Stimulated activated CD4-positive, alpha-beta T cell treated with anti-CD3 and anti-CD28 coated beads, Interleukin-4, amount 100 ng/mL, for 24 hours (primary cell): ENCODE measurements at places on chromosomes 2 and 18.

GRCh38 chr18:68152770-68153169 lies 562.1 kb downstream of the TMX3 start:
- no peak for DNase-seq

DNA sequence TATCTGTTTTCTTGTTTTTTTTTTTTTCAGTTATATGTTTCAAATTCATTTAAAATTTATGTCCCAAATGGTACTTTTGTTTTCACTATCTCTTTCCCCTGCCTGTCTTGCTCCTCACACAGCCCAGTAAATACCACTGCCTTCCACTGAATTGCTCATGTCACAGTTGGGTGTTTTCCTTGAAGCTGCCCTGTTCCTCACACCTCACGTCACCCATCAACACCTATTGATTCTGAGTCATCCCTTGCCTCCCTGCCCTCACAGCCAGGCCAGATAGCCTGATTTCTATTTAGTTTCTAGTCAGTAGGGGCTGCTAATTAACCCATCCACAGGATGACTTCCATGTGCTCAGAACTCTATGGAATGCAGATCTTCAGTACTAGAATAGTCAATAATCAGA lies 25.3 kb downstream of the FSHR start:
- no peak for DNase-seq

DNA sequence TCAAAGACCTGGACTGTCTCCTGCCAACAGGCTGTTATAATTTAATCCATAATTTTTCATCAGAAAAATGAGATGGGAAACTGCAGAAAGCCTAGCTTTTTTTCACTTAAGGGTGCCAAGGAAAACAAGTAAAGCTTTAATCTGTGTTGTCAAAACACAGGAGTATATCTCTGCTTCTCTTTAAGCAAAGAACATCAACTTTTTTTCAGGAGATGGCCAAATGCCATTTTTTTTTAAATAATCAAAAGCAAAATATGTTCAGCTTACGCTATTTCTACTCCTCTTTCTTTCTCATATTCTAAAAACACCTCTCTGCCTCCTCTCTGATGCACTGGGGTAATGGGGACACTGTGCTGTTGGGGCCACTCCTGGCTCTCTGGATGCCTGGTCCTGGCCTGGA lies 73.1 kb upstream of the NXPH2 start:
- no peak for DNase-seq

DNA sequence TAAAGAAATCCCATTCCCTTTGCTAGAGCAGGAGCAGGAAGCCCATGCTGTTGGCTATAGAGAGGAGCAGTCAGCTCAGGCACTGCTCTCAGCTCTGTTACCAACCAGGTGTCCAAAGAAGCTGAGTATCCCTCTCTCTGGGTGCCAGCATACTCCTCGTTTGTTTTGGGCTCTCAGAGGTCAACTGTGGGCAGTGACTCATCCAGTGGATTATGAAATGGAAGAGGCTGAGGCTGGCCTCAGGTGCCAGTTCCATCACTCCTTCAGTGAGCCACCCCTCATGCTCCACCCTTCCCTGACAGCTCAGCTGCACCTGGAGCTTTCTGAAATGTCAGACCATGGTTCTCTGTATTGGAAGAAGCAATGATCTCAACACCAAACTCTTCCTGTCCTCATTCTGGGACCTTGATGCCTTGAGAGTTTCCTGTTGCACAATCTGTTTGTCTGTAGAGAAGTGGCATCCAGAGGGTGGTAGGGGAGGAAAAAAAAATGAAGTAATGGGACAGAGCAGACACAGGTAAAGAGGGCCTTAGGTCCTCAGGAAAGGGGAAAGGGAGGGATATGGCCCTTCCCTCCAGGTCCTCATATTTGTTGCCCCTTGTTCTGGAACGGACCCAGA lies 31.2 kb upstream of the EN1 start:
- DNase-seq = no peak

- no peak for DNase-seq
These were observed 126.7 kb upstream of the TMEM200C start for GRCh38 chr18:6022074-6022444.

DNA sequence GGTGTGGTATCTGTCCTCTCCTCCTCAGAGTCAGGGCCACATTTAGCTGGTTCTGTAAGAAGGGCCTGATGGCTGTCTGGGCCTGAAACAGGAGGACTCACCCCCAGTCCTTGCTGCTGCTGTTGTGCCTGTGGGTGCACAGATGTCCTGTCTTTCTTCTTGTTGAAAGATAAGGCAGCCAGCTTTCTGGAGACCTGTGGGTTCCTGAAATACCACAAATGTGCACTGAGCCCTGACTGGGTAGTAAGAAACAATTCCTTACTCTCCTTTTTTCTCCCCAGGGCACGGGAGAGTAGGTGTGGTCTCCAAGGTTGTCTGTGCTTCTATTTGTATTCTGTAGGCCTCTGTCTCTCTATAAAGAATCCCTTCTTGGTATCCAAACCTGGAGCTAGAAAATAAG lies 96.2 kb upstream of the DLX2 start:
- no peak for DNase-seq

- DNase-seq = no peak
These were observed 39.5 kb upstream of the IMP4 start for GRCh38 chr2:130303169-130303568.

GRCh38 chr2:133856678-133857077 lies 288.4 kb upstream of the NCKAP5 start:
- DNase-seq = no peak

GRCh38 chr2:215979620-215980019 lies 33.7 kb downstream of the MREG start:
- DNase-seq = no peak

DNA sequence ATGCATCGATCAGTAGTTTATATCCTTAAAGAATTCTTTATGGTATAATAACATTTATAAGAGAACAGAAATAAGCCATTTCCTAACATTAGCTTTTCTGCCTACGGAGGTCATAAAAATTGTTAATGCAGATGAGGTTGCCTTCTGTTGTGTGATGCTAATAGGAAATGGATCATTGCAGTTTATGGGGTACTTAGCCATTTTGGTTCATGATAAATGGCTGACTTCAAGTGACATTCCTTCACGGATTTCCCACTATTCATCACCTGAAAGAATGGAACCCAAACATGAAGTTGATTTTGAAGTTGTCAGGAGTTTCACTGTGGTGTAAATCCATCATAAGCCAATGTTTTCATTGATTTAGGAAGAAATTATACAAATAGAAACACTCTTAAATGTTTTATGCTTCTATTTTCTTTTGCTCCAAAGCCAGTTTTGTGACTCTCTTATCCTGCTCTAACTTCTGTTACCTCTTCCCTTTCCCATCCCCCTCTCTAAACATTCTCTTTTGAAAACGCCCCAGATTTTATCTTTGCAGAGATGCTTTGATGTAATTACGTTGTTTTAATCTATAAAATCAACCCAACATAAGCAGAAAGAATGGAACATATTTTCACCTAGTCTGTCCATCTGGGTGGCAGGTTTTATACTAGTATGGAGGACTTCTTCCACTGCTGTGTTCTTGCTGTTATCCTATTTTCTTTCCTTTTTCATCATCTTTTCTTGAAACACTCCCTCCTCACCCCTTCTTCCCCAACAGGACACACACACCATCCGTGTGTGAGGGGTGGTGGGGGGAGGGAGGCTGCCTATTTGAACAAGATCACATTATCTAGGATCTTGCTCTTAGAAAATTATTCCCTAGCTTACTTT lies 58.2 kb downstream of the GREB1L start:
- DNase-seq = no peak

GRCh38 chr2:197248001-197248401 lies 62.6 kb downstream of the ANKRD44 start:
- DNase-seq = no peak

DNA sequence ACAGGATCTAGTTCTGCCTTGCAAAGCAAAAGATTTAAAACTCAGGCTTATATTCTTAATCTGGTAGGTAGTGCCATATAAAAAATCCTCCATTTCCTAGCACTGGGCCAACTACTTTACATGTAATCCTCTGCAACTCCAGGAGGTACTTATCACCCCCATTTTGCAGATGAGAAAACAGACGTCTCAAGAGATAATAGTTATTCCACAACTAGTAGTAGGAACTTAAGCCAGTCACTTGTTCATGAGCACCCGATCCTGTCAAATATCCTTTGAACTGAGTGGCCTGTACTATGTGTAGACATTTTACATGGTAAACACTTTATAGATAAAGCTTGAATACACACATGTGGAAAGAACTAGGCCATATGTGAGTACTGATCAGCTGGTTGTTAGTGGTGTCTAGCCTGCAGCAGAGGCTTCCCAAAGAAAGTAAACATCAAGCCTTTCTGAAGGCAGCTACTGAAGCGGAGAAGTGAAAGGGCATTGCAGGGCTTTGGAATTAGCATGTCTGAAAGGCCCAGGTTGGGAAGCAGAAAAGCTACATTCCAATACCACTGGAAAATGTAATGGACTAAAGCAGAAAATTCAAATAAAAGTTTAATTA lies 48.0 kb downstream of the NAB1 start:
- DNase-seq = no peak

GRCh38 chr18:44181951-44182747 lies 498.5 kb upstream of the SETBP1 start:
- no peak for DNase-seq

- no peak for DNase-seq
These were observed 200.8 kb downstream of the SLC8A1 start for GRCh38 chr2:40251137-40251536.

DNA sequence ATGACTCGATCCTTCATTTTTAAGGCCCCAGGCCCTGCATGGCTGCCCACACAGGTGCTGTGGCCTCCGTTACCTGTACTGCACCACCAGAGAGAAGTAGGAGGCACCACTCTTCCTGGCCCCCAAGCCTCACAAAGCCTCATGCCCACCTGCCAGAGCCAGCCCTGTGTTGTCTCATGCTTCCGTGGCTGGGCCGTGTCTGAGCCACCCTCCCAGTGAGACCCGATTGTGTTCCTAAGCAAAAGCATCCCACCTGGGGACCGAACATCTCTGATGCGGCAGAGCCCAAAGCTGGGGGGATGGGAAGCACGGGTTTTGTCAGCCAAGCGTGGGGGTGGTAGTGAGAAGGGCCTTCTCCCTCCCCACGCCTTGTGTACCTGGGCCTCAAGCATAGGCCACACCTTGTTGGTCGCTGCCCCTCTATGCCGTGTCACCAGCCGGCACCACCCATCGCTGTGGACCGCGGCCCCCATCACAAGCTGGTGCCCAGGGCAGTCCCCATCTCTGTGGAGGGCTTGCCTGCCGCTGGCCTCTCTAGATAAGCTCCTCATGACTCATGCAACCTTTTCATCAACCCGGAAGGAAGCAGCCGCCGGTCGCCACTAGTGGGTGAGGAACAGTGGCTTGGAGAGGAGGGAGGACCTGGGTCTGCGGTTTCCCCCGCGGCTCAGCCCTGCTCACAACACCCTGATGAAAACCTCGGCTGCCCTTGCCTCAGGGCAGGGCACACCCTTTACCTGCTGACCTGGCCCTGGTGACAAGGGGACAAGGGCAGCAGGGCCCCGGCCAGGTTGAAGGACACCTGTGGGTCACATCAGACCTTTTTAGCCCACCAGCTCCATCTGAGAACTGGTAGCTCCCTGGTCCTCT lies 2.7 kb upstream of the RNPEPL1 start:
- peak; percentile 90 for DNase-seq

DNA sequence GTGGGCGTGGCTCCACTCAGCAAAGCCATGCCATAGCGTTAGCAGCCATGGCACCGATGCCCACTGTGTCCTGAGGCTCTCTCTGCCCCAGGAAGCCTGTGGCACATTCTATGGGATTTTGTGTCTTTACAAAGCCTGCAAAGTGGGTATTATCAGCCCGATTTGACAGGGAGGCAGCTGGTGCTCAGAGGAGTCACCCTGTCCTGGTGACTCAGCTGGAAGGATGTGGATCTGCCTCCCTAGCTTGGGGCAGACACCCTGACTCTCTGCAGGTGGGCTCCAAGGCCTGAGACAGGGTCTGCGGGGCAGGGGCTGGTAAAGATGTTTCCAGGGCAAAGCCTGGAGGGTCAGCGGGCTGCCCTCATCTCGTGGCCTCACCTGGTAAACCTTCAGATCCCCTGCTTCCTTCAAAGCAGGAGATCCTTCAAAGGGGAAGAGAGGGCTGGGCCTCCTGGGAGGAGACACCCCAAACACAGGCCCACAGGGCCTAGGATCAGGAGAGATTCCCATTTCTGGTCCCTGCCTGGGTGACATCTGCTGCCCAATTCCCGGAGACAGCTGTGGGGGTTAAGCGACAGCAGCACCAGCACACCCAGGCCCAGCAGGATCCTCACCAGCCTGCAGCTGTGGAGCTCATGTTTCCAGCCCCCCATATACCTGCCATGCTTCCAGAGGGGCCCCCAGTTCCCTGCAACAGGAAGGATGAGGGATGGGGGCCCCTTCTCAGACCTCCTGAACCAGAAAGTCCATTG lies 3.0 kb upstream of the ASB1 start:
- no peak for DNase-seq

DNA sequence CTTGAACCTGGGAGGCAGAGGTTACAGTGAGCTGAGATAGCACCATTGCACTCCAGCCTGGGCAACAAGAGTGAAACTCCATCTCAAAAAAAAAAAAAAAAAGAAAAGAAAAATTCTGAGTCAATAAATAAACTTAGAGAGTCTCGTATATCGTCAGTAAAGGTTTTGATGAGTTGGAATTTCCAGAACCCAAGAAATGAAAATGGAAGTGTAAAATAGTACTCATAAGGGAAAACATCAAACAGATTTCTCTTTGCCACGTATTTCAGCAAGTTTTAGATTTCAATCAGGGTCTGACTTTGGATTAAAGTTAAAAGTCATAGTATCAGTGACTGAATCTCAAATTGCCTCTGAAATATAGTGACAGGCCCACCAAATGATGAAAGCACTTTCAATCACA lies 71.4 kb upstream of the SPOPL start:
- DNase-seq = no peak

DNA sequence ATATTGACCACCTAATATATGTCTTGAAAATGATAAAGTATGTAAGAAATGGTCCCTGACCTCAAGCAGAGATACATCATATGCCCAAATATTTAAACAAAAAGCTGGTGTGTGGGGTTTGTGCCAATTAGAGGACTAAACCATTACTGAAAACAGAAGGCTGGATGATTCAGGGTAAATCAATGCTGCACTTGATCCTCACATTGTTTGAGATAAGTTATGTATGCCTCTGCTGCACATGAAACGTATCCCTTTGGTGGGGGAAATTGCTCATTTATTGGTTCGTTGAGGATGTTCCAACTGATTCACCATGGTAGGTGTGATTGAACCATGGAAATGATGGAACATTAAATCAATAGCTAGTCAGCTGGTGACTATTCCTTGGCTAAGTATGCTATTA lies 24.7 kb upstream of the DARS1 start:
- no peak for DNase-seq

- DNase-seq = no peak
These were observed 52.8 kb downstream of the TRABD2A start for GRCh38 chr2:84827978-84828575.

GRCh38 chr2:49177194-49177593 lies 22.9 kb upstream of the FSHR start:
- DNase-seq = no peak

DNA sequence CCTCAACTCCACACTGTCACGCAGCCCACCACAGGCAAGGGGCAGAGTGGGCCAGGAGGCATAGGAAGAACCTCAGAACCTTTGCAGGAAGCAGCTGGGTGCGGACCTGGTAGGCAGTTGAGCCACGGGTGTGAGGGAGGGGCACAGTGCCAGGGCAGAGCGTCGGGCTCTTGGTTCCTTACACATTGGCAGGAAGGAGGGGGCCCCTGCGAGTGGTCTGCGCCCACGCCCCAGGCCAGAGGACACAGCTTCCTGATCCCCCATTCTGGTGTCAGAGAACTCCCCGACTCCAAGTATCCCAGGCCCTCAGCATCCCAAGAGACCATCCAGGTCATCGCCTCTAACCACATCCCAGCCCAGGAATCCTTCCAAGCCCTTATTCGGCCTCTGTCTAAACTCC lies 61.5 kb downstream of the TNS1 start:
- DNase-seq = no peak

- no peak for DNase-seq
These were observed 40.9 kb upstream of the ALKAL2 start for GRCh38 chr2:328761-329160.
